Stimulated activated CD8-positive, alpha-beta memory T cell treated with anti-CD3 and anti-CD28 coated beads, Interleukin-4, amount 100 ng/mL, for 24 hours (primary cell): ENCODE measurements at places on chromosomes 5 and 9.

- DNase-seq = no peak
These were observed 40.4 kb upstream of the HSPB3 start for GRCh38 chr5:54415147-54415546.

GRCh38 chr9:86782831-86783230, 164.5 kb downstream of the GAS1 start:
- no peak for DNase-seq

- no peak for DNase-seq
These were observed 70.7 kb downstream of the LNPEP start for GRCh38 chr5:97006454-97007060.

DNA sequence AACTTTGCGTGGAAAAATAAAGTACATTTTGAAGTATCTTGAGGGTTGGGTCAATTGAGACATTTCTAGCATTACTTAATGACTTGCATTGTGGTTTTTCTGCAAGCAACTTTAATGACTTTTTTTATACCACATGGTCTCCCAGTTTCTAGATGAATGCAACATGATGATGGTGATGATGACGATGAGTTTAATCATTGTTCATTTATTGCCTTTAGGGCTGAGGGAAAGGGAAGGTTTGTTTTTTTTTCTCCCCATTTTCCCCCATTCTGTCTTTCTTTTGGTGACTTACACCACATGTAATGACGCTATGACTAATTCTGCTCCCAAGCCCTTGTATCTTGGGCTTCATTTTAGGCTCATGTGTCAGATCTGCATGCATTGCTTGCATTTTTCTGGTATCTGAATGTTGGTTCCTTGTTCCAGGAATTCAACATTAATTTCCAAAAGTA, 57.7 kb upstream of the NXNL2 start:
- DNase-seq = no peak

DNA sequence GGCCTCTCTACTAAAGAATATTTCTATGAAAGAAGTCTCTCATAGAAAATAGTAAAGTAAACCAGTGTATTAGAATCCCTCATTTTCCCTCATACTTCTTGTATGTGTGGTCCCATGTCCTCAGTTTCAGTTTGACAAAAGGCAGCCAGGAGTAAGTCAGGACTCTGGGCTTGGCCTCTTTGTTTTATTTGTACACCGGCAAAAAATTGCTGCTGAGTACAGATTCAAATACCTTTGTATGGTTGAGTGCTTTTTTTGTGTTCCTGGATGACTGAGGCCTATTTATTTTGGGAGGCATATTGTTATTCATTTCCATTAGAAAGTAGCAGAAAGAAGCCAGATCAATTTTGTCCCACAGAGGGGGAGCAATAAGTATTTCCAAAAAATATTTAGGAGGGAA, 47.3 kb upstream of the CEP78 start:
- DNase-seq = no peak

GRCh38 chr9:129177443-129177790, 644 bp downstream of the IER5L start:
- DNase-seq = no peak

DNA sequence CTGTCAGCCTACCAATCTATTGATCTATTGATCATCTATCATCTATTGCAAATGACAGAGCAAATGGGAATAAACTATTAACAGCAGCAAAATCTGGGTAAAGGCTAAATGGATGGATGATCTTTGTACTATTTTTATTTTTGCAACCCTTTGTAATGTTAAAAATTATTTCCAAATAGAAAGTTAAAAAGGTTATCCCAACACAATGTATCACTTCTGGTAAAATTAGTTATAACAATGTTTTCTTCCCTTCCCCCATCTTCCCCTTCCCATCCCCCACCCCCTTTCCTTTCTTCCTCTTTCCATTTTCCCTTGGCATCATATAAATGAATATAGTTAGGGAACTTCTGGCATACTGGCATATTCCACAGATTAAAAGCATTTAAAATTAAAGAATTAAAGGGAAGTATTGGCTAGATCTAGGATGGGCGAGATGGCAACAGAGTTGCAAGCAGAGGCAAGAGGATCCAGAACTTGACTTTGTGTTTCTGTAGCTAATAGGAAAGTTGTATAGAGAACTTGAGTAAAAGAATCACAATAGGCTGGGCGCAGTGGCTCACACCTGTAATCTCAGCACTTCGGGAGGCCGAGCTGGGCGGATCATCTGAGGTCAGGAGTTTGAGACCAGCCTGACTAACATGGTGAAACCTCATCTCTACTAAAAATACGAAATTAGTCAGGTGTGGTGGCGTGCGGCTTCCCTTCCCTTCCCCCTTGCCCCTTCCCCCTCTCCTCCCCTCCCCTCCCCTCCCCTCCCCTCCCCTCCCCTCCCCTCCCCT, 66.6 kb upstream of the TAF11L2 start:
- DNase-seq = no peak

- no peak for DNase-seq
These were observed 12.1 kb upstream of the ATP6V0E1 start for GRCh38 chr5:172971482-172971881.

DNA sequence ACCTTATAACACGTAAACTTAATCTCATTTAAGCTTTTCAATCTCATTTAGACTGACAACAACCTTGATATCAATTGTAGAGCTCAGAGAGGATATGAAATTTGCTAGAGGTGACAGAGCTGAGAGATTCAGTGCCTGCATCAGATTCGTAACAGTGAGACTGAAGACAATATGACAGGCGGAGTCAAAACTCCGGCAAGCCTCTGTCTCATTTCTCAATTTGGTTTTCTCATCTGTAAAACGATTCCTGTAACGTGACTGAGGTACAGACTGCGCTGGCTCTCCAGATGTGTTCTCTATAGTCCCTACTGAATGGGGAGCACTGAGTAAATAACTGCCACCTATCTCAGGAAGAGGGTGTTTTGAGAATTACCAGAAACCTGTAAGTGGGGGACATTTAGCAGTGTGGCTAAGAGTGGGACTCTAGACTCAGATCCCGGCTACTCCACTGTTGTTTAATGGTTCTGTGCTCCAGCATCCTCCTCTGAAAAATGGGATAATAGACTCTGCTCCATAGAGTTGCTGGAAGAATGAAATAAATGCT, 3.0 kb upstream of the MCIDAS start:
- DNase-seq = no peak

GRCh38 chr5:65808251-65808741, 86.3 kb downstream of the NLN start:
- DNase-seq = no peak

- no peak for DNase-seq
These were observed 88.6 kb downstream of the ZFAND5 start for GRCh38 chr9:72276429-72276828.

- no peak for DNase-seq
These were observed 137.8 kb downstream of the CEMIP2 start for GRCh38 chr9:71630377-71630995.

GRCh38 chr9:120507936-120508510, 71.9 kb downstream of the CDK5RAP2 start:
- no peak for DNase-seq

DNA sequence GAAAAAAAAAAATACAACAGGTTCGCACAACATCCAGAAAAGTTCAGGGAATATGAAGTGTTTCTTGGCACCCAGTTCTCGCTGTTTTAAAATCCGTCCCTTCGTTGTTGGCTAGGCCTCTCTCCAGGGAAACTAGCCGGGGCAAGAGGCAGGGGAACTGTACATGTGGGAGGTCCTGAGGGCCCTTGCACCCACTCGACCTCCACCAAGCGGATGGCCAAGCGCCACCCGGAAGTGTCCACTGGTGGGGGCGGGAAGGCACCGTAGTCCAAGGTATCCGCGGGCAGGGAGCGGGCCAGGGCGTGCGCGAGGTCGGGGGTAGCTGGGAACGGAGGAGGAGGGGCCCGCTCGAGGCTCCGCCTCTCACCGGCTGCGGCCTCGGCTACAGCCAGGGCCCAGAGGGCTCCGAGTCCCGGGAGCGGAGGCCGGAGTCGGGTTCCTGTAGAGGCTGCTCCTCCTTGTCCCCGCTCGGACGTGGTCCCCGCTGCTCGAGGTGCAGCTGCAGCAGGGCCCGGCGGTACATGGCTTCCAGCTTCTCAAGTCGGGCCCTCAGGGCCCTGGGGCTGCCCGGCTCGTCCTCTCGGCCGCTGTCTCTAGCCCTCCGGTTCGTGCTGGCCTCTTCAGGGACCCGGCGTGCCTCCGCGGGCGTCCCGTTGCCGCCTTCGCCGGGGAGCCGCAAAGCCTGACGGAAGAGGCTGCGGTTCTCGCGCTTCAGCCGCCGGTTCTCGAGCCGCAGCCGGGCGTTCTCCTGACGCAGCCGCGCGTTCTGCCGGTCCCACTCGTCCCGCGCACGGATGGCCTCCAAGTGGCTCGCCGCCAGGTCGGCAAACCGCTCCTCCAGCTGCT, 720 bp downstream of the TUSC1 start:
- no peak for DNase-seq

DNA sequence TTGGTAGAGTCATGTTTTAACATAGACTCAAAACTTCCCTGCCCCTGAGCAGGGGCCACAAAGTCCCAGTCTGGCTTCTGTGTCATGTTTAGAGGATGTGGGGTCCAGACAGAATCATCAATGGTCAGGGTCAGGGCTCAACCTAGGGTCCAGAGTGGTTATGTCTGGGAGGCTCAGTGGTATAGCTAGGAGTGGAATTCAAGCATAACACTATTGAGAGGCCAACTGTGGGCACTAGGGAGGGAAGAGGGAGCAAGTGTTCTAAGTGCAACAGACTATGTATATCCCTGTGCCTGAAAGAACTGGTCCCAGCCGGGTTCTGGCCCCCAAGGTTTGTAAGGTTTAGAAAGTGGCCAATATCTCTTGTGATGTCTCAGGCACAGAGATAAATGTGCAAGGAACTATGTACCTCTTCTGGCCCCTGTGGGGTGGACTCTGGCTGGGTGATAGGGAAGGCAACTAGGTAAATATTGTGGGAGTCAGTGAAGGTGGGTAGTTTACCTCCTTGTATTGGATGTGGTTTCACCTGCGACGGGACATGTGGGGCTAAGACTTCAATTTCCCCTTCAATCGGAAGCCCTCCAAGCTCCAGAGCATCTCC, 14.0 kb downstream of the MYORG start:
- DNase-seq = no peak

DNA sequence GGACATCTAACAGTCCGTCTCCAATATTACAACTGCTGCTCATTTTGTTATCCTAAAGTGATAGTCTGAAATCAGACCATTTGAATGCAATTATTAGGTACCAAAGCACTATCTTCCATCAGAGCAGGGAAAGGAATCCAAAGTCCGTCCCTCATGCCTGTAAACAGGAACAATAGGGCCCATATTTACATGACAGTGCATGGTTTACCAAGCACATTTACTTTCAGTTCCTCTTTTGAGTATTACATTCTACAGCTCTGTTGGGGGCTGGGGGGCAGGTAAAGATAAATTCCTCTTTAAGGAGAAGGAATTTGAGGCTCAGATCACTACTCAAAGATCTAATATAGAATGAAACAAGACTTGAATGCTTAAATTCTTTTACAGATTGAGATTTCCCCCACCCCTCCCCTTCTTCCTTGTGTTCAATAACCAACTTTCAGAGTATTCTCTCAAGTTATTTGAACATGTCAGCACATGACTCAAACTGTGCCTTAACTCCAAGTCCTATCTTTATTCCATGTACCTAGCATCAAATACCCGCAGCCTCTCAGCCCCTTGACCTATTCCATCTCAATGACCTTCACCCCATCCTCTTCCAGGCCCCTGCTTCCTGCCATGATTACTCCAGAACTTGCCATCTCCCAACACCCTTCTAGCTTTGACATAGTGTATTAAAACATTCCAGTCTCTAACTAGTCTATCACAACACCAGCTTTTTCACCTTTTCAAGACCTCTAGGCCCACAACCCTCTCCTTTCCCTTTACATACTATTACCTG, 71.0 kb downstream of the BRINP1 start:
- DNase-seq = no peak

DNA sequence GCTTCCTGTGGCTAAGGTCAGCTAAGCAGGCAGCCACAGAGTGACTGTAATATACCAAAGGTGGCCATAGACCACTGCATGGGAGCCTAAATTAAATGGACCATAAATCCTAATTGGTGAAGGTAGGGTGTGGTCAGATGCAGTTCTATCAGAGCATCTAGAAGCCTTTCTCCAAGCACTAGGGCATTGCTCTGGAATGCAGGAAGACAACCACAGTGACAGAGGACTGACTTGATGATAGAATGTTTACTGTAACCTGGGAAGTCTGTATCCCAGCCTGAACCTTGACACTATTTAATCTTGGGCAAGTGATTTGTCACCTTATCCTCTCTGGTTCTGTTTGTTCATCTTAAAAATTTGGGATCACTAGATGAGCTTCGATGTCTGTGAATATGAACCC, 2.3 kb downstream of the FBXO38 start:
- DNase-seq = no peak

- no peak for DNase-seq
These were observed 69.2 kb upstream of the PPP1R26 start for GRCh38 chr9:135410421-135410820.

DNA sequence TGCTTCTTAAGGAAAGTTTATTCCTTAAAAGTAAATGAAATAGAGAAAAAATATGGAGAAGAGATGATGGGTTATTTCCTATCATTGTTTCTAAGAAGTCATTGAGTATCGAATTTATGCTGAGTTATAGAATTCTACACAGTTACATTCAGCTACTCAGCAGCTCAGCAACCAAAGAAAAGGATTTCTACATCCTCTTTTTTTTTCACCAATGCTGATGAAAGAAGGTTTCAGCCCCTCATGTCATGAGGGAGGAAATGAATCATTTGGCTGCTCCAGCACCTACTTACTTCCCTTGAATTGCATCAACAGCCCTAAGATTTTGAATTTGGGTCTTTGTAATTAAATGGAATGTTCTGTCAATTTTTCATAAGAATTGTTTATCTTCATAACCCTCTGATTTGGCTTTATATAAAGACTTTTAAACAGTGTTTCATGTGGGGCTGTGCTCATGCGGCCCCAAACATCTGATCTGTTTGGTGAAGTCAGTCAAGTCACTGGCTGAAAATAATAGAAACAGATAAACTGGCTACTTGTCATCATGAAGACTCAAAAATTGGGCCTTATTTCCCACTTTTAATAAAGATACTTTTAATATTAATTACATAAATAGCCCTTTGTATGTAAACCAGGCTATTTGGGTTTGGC, 18.5 kb upstream of the SNX2 start:
- no peak for DNase-seq

DNA sequence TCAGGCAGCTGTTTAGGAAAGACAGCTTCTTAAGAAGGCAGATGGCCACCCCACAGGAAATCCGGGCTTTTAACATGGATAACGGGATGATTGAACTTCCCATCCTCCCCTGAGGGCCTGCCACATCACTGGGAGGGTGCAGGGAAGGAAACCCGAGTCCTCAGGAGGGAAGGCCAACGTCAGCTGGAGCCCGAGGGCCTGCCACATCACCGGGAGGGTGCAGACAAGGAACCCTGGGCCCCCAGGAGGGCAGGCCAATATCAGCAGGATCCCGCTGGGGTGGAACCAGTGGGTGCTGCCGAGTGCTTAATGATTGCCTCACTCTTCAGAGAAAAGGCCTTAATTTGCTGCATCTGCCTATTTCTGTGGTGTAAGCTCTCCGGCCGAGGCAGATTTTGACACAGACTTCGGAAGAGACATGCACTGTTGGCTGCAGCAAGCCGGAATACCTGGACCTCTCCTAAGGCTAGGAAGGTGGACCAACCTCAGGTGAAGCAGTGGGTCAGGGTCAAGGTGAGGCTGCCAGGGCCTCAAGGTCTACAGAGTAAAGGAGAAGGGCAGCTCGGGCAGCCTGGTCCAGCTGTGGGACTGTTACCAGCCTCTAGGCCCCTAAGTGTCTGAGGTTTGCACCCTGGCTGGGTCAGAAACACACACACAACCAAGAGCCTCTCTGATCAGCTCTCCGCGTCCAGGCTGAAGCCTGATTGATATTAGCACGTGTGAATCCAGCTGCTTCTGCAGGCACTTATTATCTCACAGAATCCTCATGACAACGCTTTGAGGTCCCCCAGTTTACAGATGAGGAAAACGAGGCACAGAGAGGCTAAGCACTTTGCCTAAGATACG, 14.8 kb upstream of the COL5A1 start:
- DNase-seq = no peak
